Dermis microvascular lymphatic vessel endothelial cell (primary cell): ENCODE measurements at places on chromosomes 16 and 17. TPM values are rescaled to one million over a fixed set of nuclear protein-coding genes. Genes with fewer than 3 reads are reported as not detected.

DNA sequence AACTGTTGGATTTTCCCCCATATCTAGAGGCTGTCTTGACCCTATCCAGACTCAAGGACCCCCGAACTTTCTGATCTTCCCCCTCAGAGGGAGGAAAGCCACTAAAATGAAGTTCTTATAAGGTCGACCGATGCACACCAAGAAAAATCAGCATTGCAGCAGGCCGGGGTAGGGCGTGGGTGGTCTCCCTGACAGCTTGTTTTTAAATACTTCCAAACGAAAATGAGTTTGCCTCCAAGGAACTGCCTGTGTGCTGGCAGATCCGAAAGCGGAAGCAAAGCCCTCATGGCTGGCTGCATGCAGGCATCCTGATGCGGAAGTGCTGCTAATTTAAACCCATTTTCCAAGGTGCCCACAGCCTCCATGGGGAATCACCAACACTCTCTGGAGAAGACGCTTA, 374.3 kb upstream of the XYLT1 start:
- DNase-seq = no peak

DNA sequence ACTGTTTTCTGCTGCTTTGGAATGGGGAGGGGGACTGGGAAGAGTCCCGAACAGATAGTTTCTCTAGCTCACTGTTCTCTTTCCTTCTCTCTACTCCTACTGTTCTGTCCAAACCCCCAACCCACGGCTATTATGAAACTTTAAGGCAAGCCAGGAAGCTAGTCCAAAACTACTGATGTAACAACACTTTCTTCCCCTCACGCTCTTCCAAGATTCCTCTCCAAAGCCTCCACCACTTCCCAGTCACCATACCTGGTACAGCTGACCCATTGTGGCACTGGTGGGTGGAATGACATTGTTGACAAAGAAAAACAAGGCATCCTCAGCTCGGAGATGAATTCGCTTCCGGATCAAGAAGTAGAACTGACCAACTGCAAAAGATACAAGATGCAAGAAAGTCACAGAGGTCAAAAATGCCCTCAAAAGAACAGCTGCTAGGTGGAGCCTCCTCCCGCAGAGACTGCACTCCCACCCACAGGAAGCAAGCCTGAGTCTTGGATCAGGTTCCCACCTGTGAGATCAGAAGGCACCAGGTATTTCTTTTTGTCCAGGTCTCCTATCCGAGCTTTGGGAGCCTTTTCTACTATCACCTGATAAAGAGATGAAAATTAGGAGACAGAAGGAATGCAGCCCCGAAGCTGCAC, 1.0 kb downstream of the GABARAP start:
- DNase-seq = no peak

DNA sequence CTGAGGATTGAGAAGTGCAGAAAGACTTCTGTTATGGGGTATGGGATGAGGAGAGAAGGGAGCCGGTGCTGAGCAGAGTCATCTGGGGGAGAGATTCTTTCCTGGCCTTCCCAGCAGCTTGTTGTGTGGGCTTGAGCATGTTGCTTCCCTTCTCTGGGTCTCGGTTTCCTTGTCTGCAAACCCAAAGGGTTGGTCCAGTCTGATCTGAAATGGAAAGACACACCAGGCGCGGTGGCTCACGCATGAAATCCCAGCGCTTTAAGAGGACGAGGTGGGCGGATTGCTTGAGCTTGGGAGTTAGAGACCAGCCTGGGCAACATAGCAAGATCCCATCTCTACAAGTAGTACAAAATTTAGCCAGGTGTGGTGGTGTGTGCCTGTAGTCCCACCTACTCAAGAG, 6.0 kb downstream of the SOCS3 start:
- no peak for DNase-seq

DNA sequence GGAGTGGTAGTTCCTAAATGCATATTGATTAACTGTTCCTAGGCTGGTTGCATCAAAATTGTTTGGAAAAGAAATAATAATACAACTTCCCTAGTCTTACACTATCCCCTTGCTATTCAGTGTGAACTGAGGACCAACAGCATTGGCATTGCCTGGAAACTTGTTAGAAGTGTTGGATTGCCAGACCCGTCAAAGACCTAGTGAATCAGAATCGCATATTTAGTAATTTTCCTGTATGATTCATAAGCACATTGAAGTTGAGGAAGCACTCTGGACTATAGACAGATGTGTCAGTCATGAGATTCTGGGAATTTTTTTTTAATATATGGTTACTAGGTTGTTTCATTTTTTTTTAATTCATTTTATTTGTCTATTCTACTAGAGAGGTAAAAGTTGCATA, 34.7 kb upstream of the KCNJ16 start:
- peak; percentile 61 for DNase-seq

GRCh38 chr16:1764971-1765370, 6.4 kb downstream of the NME3 start:
- DNase-seq = no peak

- no peak for DNase-seq
Measured at GRCh38 chr16:50671644-50672260, 9.4 kb downstream of the SNX20 start.

GRCh38 chr16:55207693-55208428, 116.1 kb upstream of the IRX6 start:
- no peak for DNase-seq

DNA sequence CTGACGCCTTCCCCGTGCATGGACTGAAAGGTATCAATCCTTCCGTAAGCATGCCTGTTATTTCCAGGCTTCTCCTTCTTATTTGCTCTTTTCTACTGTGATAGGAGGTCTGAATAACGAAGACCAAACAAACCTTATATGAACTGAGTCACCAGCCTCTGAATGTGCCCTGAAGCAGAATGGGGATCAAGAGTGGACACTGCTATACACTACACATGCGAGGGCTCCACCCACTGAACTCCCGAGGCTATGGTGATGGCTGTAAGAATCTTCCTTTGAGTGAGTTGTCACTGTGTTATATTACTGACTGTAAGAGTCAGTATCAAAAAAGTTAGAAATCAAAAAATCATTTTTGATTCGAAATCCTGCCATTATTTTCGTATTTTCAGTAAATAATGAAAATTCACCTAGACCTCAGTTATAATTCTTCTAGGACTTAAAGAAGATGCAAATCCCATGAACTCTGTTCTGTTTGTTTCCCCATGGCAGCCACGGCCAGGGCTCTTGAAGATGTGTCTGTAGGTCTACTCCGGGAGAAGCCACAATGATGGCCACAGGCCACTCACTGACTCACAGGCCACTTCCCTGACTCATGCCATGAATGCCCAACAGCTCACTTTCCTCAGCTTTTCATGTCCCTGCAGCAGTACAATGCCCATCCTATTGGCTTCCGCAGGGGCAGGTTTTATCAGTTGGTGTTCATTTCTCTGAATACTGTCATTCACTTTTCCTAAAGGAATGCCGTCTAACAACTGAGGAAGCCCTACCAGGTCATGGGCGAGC, 54.7 kb downstream of the ZZEF1 start:
- no peak for DNase-seq

- no peak for DNase-seq
Measured at GRCh38 chr16:50574745-50575136, 26.5 kb downstream of the NKD1 start.

DNA sequence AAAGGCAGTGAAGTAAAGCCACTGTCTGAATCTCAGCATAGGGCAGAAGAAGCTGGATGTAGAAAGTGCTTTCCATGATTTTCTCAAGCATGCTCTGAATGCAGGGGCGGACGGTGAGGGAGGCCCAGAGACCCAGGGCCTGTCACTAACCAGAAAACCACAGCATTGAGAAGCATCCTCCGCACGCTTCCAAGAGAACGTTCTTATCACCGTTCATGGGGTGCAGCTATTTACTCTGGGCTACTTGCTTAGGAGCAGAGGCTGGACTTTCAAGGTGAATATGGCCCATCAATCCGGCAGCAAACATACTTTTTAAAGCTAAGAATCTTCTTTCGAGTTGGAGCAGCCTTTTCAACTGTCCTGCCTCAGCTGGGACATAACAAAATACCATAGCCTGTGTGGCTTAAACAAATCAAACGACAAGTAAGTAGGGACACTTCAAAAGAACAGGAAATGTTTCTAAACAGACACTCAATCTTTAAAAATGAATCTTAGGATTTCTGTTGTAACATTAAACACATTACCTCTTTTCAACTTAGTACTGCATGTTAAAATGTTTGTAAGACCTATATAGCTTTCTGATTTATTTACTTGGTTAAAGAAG, 46.5 kb upstream of the CDRT4 start:
- DNase-seq = no peak

- peak; percentile 25 for DNase-seq
Measured at GRCh38 chr16:967077-967541, 3.7 kb downstream of the LMF1 start.

GRCh38 chr16:63876103-63876502, 1245.8 kb downstream of the CDH11 start:
- no peak for DNase-seq

GRCh38 chr17:82645516-82645915, 2.7 kb downstream of the WDR45B start:
- DNase-seq = no peak

- DNase-seq = no peak
Measured at GRCh38 chr17:65952015-65952414, 239.9 kb downstream of the CEP112 start.

DNA sequence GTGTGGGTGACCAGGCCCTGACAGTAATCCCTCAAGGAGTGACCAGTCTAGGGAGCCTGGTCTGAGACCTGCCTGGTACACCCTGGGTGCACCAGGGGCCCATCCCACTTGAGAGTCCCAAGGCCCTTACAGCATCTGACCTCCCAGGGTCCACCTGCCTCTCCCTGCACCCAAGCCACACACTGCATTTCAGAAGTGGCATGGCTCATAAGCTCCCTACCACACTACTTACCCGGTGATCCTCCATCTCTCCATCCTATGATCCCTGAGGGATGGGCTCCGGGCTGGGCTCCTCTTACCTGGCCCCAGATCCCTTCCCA, 40.6 kb downstream of the LGALS9 start:
- no peak for DNase-seq

DNA sequence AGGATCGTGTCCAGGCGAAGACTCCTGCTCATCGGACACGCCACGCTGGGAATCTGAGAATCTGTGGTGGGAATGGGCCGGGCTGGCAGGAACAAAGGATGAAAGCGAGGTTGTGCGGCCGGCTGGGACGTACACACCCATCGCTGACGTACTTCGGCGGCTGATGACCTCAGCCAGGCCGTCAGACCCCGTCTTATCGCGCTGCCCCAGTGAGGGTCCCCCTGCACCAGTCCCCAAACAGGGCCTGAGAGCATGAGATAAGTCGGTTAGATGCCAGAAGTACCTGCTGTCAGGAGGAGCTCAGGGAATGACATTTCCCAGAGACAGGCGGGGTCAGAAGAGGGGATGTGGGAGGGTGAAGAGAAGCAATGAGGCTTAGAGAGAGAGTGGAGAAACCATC, 16.0 kb upstream of the SP6 start:
- no peak for DNase-seq

DNA sequence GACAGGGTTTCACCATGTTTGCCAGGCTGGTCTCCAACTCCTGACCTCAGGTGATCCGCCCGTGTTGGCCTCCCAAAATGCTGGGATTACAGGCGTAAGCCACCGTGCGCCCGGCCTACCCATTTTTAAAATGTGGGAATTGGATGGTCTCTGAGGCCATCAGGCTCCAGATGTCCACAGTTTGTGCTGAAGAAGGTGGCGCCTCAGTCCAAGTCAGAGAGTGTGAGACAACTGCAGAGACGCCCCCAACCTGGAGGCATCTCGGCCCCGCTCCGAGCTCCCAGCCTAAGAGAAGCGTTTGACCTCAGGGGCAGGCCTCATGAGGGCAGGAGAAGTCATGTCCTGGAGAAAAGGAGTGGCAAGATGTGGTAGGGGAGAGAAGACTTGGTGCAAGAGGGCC, 146.5 kb downstream of the MRM1 start:
- DNase-seq = no peak

GRCh38 chr16:10180771-10181163, 1.5 kb downstream of the GRIN2A start:
- DNase-seq = peak; percentile 6

DNA sequence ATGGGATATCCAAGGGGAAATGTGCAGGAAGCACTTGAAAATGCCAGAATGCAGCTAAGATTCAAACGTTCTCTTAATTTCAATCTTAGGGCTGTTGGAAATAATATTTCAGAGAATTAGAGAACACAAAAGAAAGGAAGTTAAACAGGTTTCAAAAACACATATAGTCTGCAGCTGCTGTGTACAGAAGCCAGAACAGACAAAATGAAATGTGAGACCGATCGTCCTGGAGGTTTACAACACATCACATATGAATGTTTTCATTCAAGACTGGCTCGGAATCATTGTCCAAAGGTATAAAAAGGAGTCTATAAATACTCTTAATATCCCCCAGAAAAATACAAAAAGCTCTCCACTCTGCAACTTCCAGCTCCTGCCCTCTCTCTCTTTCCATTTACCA, 14.3 kb downstream of the CYTH1 start:
- peak; percentile 59 for DNase-seq

- peak; percentile 60 for DNase-seq
Measured at GRCh38 chr17:66416207-66416940, 114.0 kb downstream of the PRKCA start.

DNA sequence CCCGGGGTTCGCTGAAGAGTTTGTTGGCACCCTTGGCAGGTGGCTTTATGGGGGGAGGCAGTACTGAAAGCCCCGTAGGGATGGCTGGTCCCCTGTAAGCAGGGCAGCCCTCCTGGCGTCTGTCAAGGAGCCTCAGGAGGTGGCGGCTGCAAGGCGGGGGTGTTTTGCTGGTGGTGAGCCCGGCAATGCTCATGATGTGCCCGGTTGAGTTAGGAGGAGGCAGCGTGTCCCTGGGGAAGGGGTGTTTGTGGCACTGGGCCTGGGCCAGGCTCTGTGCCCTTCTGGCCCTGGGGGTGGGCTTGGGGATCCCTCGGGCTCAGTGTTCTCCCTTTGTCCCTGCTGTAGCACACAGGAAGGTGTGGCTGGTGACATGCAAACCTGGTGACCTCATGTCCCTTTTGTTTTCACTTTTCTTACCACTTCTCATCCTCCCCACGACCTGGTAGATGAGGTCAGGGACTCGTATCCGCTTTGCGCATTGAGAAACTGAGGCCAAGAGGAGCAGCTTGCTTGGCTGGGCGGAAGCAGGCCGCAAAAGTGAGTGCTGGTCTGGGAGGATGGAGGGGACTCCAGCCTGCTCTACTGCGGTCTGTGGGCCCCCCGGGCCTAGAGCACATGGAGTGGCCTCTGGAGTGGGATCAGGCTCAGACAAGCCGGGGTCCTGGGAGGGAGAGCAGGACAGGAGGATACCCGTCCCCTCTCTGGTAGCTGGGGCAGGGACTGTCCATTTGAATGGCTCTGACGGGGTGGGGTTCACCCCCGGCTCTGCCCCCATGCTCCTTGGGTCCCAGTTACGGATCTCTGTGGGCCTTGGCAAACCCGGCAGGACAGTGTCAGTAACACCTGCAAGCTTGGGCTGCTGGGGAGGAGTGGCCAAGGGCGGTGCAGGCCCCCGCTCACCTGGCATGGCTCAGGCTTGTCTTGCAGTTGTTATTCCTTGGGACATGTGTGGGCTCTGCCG, 2.2 kb downstream of the SNN start:
- DNase-seq = no peak

- no peak for DNase-seq
Measured at GRCh38 chr16:60815865-60816264, 1220.4 kb downstream of the CDH8 start.

- DNase-seq = no peak
Measured at GRCh38 chr16:2425008-2425518, 4.2 kb upstream of the CCNF start.

PROCA1 gene
- total RNA-seq = 0.25 and 0.26 TPM in 2 replicates

CBX8 gene
- total RNA-seq = 1.4 and 1.9 TPM in 2 replicates

SHMT1 gene
- total RNA-seq = 11.0 and 16.7 TPM in 2 replicates

MRPL12 gene
- 8.7 and 8.9 TPM in 2 replicates for total RNA-seq

CETP gene
- total RNA-seq = 12.3 and 12.8 TPM in 2 replicates

PLCG2 gene
- total RNA-seq = 10.4 and 25.9 TPM in 2 replicates

SLC39A11 gene
- 7.2 and 12.6 TPM in 2 replicates for total RNA-seq

TBC1D3G gene
- total RNA-seq = not detected in 2 replicates

TSPAN10 gene
- total RNA-seq = 0.51 and 0.89 TPM in 2 replicates

ENPP7 gene
- total RNA-seq = not detected in 2 replicates

C17orf50 gene
- not detected in 2 replicates for total RNA-seq

C16orf95 gene
- total RNA-seq = 2.0 and 2.8 TPM in 2 replicates
